Upper lobe of left lung (tissue), 6 donors: ENCODE measurements at places on chromosomes 2 and 18.

- no peak for DNase-seq
Observed at GRCh38 chr2:102834523-102835273, 72.9 kb downstream of the TMEM182 start.

DNA sequence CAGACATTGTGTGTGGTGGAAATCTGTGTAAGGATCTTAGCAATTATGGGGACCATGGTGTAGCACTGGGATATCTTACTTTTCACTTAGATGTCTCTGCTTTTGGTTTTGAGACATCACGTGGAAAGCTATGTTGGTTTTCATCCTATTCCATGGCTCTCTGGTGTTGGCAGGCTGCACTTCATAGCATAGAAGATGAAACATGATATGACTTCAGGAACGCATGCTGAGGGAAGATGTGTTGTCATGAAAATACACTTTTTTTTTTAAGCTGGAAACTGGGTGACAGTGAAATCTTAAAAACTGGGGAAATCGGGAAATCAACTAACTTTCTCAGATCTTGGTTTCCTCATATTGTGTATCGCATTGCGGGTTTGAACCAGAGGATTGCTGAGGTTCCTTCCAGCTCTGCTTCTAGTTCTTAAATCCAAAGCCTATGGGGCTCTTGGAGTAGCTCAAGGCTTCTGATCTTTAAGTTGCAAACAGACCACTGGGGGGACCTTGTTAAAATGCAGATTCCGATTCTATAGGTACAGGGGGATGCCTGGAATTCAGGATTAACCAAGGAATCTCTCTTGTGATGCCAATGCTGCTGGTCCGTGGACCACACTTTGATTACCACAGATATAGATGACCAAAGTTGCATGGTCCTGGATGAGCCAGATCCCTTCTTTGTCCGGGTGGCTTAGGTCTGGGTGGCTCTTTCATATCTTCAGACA lies 160.7 kb downstream of the SH3RF3 start:
- DNase-seq, result no peak

DNA sequence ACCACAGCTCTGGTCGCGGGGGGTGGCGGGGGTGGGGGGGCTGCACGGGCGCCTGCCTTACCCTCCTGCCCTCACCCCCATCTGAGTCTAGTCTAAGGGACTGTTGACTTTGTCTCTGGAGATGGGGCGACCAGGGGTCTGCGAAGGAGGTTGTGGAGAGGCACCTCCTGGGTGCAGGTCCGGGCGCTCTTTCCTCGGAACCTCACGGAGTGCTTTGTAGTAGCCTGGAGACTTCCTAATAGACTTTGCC lies 141.3 kb downstream of the MEIS1 start:
- DNase-seq, result no peak

DNA sequence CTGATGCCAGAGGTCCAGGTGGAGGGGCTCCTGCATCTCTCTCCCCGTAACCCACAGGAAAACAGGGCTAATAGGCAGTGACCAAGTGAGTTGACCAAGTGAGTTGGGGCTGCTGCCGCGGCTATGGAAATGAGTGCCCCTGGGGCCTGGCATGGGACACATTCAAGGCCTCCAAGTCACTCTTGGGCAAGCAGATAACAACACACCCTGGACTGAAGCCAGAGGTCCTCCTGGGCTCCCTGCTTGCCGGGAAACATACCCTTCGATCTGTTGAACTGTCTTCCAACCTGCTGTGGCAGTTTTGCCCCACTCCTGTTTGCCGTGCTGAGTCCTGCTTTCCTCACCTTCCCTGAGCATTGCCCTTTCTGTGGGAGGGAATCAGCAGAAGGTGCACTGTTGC lies 89.2 kb downstream of the LIPG start:
- no peak for DNase-seq

DNA sequence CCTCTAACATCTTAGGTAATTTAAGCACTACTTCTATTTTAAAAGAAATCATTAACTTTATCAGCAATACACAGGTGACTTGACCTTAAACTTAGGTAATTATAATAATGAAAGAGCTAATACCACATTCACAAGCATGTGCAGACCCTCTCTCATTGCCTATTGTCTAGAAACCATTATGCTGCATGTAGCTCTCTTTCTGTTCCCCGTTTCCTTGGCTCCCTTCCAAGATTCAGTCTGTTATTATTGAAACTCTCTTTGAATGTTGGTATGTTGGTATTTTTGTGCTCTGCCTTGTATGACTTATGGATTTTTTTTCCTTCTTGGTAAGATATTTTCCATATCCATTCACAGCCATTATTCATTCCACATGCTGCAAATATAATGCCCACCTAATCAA lies 201.2 kb downstream of the CDCA7 start:
- no peak for DNase-seq
